AML-193 (cell line): ENCODE measurements at places on chromosomes 1 and 21.
A peak's percentile ranks its signal among the peaks of the same experiment; 100 is the strongest.

DNA sequence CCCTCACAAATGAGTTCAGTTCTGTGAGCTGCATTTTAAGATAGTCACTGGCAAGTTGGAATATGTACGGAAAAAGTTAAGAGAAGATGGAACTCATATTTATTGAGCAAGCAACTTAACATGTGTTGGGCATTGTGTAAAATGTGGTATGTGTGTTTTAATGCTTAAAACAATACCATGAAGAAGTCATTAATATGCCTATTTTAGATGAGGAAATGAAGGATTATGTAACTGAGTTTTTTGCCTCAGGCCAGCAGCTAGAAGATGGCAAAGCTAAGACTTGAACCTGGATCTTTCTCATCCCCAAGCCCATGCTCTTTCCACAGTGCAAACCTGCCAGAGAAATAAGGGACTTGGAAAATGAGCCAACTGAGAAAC lies 48.9 kb downstream of the SPATA46 start:
- peak; percentile 84 for DNase-seq

DNA sequence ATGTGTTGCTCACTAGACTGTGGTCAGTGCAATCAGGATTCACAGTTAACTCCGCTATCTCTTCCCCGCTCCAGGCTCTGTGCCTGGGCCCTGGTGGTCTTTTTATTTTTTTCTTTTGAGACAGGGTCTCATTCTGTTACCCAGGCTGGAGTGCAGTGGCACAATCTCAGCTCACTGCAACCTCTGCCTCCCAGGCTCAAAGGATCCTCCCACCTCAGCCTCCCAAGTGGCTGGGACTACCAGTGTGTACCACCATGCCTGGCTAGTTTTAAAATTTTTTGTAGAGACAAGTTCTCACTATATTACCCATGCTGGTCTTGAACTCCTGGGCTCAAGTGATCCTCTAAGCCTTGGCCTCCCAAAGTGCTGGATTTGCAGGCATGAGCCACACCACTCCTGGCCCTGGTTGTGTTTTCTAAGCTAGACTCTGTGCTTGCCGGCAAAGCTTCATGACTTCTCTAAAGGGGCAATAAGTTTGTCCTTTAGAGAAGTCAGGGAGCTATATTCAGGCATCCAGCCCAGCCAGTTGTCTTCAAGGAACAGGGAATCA lies 1.4 kb downstream of the RCSD1 start:
- DNase-seq = no peak

DNA sequence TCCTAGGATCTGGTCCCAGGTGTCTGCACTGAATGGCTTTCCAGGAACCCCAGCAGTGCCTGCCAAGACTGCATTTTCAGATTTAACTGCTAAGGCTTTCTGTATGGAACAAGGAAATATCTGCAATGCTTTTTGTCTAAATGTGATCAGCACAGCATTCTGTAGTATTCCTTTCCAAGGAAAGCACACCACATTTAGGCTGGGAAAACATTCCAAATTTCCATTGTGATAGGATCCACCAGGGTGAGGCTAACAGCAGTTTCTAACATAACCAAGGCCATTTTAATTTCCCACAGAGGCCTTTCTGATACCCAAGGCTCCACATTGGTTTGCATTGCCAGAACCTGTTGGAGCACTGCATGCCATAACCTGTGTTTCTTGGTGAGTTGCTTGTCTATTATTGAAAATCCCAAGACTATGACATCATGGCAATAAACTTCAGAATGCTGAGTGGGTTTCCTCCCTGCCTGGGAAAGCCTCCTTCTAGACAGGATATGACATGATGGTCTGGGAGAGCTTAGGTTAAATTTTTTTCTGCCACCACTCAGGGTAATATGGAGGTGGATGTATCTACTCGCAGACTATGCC lies 23.3 kb upstream of the PTGFRN start:
- no peak for DNase-seq

- DNase-seq = no peak
Observed at GRCh38 chr1:155218854-155219591, 10.5 kb downstream of the MTX1 start.

GRCh38 chr1:172834609-172835008 lies 175.7 kb downstream of the FASLG start:
- DNase-seq = no peak

DNA sequence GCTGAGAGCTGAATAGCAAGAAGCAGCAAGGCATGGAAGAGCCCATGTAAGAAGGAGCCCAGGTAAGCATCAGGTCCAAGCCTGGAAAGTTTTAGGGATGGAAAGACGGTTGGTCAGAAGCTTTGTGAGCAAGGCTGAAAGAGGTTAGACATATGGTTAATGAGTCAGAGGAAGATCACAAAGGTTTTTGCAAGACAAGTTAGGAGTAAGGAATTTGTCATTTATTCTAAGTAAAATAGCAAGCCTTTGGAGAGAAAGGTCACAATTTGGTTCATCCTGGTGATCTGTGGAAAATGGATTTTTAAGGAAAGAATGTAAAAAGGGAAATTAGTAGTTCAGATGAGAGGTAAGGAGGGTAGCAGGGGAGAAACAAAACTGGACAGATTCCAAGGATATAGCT lies 106.7 kb downstream of the DPYD start:
- no peak for DNase-seq

DNA sequence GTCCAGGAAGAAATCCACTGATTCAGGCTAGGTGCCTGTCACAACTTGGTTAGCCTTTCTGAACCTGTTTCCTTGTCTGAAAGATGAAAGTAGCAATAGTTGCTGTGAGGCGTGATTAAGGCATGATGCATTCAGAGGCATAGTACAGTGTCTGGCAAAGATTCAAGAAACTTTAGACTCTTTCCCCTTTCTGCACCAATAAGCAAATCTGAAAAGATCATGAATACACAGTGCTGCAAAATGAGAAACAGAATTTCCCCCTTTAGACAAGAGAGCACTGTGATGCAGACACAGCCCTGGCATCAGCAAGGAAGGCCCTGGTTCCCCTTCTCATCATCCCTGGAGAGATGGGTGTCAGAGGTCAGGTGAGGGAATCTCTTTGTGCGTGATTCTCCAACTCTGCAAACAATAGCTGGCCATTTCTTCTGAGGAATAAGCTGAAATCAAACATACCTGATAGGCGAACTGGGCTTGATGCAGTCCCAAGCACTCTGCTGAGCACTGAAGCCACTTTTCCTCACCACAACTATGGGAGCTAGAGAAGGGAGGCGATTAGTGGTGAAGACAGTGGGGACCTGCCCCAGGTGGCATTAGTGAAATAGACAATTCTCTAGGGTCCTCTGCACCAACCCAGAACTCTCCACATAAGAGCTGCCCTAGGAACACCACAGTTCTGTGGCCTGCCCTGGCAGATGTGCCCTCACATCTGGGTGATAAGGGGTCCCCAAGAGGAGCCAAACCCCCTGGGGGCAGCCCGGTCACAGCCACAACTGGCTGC lies 41.7 kb downstream of the ITPKB start:
- no peak for DNase-seq

DNA sequence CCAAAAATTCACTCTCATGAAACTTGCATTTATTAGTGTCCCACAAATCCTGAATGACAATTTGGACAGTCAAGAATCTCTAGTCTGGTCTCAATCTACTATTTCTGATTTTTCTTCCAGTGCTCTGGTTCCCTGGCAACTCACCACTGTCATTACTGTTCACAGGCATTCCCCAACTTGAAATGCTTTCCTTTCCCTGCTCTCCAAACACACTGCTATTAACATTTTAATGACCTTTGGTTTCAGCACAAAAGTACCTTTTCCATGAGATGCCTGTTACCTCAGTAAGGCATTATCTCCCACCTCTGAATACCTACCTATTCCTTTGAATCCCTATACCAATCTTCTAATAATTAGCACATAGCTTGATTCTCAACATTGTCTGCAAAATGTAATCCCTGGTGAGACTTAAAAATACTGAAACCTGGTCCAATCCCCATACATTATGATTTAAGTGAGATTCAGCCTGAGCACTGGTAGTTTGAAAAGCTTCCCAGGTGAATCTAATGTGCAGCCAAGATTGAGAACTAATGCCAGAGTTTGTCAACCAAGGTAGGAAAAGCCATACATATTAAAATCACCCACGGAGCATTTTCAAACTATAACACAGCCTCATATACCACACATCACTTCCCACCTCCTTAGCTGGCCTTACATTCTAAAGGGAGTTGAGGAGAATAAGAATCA lies 11.7 kb upstream of the ANGPTL3 start:
- DNase-seq = no peak

DNA sequence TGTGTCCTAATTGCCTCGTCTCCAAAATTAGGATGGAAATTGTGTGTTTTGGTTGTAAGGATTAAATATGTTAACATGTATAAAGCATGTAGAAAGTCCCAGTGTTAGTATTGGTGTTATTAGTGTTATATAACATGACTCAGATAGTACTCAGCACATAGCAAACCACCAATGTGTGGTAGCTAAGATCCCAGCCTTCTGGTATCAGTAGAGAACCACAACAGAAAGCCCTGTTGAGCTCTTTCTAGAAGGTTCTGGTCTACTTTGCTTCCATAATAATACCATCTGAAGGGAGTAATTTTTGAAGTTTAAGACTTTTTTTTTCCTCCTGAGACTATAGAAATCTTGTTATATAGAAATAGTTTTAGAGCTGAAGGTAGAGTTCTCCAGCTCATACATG lies 259.3 kb upstream of the SGIP1 start:
- DNase-seq = no peak

DNA sequence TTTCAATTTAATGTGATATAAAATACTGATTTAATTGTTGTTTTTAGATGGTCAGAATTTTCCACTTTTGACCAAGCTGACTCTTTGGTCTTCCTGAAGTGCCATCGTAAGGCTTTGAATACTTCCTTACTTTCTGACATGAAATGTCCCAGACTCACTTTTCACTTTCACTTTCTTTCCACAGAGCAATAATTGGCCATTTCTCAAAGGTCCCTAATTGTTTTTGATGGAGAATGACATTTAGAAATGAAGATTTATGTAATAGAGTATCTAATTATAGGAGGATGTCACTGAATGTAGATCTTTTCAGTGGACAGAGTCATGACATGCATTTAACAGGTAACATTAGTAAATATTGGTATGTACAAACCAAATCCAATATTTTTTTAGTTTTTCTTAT lies 1141.6 kb downstream of the KCNT2 start:
- DNase-seq = no peak

DNA sequence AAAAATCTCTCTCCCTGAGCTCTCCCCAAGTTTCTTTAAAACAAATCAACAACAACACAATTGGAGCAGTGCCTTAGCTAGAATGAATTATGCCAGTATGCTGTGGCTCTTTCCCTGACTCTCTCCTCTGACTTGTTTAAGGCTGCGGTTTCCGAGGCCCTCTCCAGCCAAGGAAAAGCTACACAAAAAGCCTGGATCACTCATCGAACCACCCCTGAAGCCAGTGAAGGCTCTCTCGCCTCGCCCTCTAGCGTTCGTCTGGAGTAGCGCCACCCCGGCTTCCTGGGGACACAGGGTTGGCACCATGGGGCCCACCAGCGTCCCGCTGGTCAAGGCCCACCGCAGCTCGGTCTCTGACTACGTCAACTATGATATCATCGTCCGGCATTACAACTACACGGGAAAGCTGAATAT lies 1.9 kb downstream of the S1PR1 start:
- DNase-seq = peak; percentile 33

- DNase-seq = no peak
Observed at GRCh38 chr1:159229260-159229885, 24.7 kb downstream of the ACKR1 start.

DNA sequence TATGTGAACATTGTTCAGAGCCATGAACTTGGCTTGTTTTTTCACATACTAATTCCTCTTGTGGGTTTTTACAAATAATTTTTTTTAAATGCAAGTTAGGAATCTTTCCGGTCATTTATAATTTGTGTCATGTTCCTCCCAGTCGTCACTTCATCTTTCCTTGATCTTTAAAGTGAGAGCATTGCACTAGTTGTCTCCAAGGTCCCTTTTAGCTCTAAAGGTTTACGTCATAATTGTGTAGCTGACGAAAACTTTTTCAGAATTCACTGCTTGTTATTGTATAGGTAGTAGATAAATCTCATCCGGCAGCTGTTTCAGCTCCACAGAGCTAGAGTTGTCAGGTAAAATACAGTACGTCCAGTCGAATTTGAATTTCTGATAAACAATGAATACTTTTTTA lies 33.6 kb downstream of the SOAT1 start:
- DNase-seq = no peak

- DNase-seq = no peak
Observed at GRCh38 chr1:108719656-108720435, 7.1 kb downstream of the FNDC7 start.

GRCh38 chr21:18772404-18772803 lies 368.8 kb upstream of the TMPRSS15 start:
- no peak for DNase-seq

DNA sequence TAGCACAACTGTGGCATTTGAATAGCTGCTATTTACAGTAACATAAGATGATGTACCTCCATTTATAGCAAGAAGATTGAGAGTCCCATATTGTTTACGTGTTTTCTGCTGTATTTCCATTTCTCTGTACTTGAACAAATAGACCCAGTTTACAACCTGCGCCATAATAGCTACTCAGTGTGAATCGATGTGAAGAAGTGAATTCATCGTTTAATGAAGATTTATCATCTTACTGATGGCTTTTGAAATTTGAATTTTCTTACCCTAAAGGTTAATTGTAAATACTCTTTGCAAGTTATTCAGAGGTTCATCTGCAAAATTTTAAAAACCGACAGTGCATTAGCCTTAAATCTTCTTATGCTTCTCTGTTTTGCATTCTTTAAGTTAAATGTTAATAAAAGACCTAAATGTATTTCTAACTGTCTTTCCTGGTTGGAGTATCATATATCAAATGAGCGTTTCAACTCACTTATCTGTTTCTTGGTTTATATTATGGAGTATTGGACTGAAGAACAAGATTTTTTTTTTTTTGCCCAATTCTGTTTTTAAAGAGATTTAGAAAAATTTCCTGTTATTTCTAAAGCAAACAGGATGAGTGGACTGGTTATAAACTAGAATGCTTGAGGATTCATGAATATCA lies 2.2 kb downstream of the MACO1 start:
- no peak for DNase-seq

GRCh38 chr1:184531296-184531695 lies 144.5 kb downstream of the C1orf21 start:
- DNase-seq = no peak

- no peak for DNase-seq
Observed at GRCh38 chr1:81585371-81585770, 215.4 kb upstream of the ADGRL2 start.

GRCh38 chr1:26540351-26540750 lies 10.8 kb downstream of the RPS6KA1 start:
- no peak for DNase-seq

GRCh38 chr1:223248770-223249140 lies 105.7 kb upstream of the TLR5 start:
- DNase-seq = no peak

DNA sequence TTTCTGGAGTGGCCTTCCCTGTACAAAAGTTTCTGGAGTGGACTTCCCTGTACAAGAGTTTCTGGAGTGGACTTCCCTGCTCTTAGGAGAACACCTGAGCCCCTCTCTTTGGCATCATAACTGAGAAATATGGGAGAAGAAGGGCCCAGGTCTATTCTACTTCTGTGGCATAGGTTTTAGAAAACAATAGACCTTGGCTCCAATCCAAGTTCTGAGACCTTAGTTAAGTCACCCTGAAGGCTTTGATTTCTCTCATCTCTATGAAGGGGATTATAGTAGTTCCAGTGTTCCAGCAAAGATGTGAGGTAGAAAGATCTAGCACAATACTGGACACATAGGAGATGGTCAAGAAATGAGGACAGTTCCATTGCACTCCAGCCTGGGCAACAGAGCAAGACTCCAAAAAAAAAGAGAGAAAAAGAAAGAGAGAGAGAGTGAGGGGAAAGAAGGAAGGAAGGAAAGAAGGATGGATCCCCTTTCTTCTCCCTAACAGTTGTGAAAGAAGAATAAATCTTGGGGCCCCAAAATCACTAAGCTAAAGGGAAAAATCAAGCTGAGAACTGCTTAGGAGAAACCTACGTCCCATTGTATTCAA lies 13.3 kb upstream of the EIF4G3 start:
- no peak for DNase-seq
